ENCODE measurements at places on chromosomes 12 and 14. TPM values are rescaled to one million over a fixed set of nuclear protein-coding genes. Genes with fewer than 3 reads are reported as not detected.

DNA sequence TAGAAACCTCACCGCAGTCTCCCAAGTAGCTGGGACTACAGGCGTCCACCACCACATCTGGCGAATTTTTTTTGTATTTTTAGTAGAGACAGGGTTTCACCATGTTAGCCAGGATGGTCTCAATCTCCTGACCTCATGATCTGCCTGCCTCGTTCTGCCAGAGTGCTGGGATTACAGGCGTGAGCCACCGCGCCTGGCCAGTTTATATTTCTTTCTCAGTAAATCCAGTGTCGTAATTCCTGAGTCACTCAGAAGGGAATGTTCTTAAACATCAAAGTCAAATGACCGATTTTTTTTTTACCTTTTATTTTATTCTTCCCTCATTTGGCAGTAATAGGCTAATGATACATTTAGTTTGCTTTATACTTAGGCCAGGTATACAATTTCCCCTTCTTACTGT is 80.5 kb downstream of the FBXO33 start:
- no peak for DNase-seq

DNA sequence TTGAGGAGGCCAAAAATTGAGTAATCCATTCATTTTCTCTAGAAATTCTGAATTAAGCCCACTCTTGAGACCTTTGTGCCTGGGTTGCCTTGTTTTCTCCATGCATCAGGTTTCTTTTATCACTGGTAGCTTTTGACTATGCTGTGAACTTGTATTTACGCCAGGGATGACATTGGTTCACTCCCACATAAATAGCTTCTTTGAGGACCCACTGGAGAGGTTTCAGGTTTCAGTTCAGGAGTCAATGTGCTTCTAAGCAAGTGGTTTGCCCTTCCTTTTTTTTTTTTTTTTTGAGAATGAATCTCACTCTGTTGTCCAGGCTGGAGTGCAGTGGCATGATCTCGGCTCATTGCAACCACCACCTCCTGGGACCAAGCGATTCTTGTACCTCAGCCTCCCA is 10.2 kb upstream of the SLC17A8 start:
- no peak for DNase-seq

DNA sequence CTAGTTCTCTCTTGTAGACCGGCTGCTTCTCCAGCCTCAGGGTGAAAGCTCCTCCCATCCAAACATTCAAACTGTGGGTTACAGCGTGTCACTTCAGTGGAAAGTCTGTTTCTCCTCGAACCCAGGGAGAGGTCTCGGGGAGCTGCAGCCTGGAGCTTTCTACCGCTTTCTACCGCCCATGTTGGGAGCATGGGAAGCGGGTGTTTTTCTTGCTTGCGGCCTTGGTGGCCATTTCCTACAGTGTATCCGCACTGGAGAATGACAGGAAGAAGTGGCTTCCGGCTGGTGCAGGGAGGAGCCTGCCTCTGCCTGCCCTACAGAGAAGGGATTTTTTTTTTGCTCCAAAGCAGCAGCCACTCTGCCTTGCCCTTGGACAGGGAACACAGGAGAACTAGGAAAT is 21.2 kb downstream of the ZFP36L1 start:
- no peak for DNase-seq

The NKX2-1 gene
- not detected for total RNA-seq

GRCh38 chr12:124449623-124450375 is 117.6 kb downstream of the NCOR2 start:
- DNase-seq: peak; percentile 58

DNA sequence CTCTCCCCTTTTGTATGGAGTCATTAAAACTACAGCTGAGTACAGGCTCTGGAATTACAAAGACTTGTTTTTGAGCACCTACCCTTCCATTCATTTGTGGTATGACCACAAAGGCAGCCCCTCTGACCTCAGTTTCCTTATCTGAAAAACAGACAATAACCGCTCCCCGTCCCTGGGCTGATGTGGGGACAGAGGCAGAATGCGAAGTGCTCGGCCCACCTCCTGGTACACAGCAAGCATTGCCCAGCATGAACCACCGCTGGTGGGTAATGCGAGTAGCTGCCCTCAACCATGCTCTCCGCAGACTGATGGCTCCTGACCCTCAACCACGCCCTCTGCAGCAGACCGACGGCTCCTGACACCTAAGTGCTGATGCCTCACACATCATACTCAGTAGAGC is 22.4 kb downstream of the P2RX2 start:
- no peak for DNase-seq

GRCh38 chr12:12506496-12506890 is 56.2 kb downstream of the DUSP16 start:
- no peak for DNase-seq

The ZCCHC8 gene
- total RNA-seq: 42.7 TPM

The CLEC4D gene
- total RNA-seq: not detected

Data from natural killer cell treated with Interleukin-12 subunit alpha and Interleukin-12 subunit beta and Interleukin-15 and Interleukin-18, amount 100 ng/mL, for 72 hours (primary cell).